ENCODE measurements at places on chromosomes 11 and 22. TPM values are rescaled to one million over a fixed set of nuclear protein-coding genes. Genes with fewer than 3 reads are reported as not detected.

Gene PRR33
- total RNA-seq = not detected

Gene OR52E8
- total RNA-seq = not detected

Gene FUT4
- 7.7 TPM for total RNA-seq

Gene MIAT
- 0.42 TPM for total RNA-seq

Gene APOA5
- not detected for total RNA-seq

Gene BEST1
- total RNA-seq = 4.6 TPM

DNA sequence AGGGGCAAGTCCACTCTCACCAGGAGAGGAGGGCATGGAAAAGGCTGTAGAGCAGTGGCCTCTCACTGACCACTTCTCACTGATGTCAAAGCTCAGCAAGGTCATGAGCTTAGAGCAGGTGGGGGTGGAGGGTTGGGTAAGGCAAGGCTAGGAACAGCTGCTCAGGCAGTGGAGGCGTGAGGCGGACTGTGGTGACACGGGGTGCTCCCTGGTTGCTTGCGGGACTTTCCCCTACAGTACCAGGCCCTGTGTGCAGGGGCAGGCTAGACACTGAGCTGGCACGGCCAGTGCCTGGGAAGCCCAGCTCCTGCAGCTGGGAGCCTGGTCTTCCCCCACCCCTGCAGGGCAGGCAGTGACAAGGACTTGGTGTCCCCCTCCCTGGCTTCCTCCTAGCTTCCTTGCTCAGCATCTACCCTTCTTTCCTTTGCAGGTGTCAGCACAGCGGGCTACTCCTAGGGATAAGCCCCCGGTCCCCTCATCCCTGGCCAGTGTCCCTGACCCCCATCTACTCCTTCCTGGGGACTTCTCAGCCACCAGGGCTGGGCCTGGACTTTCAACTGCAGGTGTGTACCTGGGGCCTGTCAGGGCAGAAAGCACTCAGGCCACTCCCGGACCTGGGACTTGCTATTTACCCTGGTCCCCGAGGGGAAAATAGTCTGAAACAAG is 45.6 kb downstream of the PISD start:
- no peak for DNase-seq

DNA sequence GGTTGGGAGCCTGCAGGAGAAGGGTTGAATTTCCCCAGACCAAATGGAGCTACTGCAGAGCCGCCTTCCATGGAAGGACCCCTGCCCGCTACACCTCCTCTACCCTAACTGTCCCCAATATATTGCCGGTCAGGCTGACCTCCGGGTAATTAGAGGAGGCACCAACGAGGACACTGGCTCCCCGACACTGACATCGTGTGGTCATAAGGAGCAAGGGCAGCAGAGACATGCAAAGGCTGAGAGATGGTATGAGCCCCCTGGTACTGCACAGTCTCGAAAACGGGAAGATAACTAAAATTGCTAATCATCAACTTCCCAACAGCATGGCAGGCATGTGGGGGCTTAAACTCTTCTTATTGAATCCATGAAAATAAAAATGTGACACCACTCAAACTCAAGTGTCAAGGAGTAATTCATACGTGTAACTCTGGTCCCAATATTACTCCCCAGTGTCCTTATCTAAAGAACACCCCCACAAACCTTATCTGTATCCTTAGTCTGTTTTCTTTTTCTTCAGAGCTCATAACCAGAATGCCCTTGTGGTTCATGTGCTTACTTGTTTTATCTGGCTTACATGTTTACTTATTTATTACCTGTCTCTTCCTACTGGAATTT is 4.4 kb downstream of the CAVIN3 start:
- DNase-seq = no peak

- no peak for DNase-seq
Measured at GRCh38 chr11:130070109-130070845, 583 bp downstream of the APLP2 start.

- no peak for DNase-seq
Measured at GRCh38 chr11:62805961-62806441, 761 bp upstream of the NXF1 start.

DNA sequence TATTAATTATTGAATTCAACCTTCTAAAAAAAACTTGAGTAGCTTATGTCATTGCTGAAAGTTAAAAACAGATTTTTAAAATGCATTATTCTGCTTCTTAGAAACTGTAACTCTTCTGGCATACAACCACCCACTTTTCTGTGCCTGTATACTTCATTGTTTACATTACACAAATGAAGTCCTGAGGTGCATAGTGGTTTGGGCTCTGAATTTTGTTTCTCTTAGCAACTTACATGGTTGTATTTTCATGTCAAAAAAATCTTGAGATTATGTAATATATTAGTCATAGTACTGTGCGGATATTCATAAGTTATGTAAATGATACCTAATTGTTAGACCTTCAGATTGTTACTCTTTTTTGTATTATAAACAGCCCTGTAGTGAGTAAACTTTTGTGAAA is 12.2 kb downstream of the SC5D start:
- DNase-seq = no peak

DNA sequence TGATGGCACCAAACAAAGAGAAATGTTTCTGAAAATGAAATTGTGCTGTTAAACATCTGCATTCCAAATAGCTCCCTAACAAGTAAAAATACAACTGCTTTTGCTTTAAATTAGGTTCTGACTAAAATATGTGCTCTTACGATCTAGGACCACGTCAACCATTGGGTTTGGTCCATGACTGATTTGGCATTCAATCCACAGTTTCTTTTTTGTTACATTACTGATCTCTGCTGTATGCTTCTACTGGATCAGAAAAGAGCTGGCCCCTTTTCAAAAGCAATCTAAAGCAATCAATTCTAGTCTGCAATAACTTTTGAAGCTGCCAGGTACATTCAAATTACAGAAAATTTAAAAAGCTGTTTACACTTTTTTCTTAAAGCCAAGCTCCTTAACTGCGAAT is 1047.1 kb upstream of the CCDC90B start:
- DNase-seq = no peak

DNA sequence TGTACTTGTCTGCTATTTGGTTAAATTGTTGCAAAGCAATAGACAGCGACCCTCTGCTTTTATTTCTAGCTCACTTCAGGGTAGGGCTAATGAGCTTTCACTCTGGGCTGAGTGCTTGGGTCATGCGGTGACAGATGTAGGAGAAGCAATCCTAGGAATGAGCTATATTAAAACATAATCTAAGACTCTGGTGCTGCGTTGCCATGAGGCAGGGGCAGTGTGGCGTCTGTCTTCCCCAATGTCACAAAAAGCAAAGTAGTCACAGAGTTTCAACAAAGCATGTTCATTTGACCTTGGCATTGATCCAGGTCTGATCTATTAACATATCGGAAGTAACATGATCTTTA is 55.5 kb upstream of the GRAMD1B start:
- DNase-seq = no peak

GRCh38 chr11:65419460-65419771 is 3.2 kb upstream of the NEAT1 start:
- no peak for DNase-seq

- no peak for DNase-seq
Measured at GRCh38 chr11:90220391-90220790, 2.5 kb downstream of the CHORDC1 start.

DNA sequence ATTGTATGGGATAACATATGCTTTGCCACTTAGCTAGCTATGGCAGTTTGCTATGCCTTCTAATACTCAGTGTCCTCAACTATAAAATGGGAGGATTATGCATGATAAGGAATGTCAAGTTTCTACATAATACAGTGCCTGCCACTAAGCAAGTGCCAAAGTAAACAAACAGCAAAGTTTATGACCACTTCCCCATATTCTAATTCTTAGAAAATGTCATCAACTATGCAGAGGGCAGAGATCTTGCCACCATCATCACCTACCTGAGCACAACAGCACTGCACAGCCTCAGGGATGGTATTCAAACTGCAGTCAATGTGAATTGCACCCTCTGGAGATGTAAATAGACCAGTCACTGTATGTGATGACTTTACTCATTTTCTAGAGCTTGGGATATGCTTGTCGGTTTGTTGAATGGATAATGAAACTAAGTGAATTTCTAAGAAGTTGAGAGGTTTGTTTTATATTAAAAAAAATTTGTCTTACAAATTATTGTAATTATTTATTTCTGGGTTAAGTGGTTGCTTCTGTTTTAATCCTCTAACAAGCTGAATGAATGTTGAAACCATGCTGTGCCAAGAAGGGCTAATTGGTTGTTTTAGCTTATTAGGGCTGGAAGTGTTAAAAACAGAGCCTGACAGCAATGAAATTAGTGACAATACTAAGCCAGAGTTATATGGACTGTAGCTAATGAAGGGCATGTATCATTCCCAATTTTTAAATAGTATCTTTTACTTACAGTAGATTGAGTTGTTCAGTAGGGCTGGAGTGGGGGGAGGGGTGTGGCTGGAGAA is 398.4 kb downstream of the CNTN5 start:
- no peak for DNase-seq

DNA sequence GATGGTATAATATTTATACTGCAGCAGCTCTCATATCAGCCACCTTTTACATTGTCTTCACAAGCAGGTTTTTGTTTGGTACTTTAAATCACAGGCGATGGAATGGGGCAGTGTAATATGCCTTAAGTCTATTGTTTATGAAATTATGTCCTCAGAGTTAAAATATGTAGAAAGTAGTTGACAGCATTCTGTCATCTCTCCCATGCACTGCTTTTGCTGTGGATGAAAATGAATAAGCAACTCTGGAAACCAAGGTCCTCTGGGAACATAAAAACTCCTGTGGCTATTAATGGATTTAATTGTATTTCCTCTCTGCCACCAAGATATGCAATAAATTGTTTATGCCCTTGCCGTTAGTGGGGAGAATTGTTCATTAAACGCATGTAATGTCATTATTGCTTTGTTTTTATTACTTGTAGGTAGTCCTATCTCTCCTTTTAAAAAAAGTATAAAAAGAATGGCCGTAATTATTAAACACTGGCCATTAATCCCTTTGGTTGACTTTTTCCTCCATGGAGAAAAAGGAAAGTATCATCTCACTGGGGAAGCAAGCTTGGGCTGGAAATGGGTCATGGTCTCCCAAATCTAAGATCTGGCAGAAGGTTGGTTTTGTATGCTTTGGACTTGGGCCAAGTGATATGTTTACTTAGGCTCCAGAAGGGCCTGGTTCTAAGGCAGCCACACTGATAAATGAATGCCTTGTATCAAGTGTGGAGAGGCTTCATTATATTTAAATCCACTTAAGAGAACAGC is 13.1 kb downstream of the PACS1 start:
- no peak for DNase-seq

DNA sequence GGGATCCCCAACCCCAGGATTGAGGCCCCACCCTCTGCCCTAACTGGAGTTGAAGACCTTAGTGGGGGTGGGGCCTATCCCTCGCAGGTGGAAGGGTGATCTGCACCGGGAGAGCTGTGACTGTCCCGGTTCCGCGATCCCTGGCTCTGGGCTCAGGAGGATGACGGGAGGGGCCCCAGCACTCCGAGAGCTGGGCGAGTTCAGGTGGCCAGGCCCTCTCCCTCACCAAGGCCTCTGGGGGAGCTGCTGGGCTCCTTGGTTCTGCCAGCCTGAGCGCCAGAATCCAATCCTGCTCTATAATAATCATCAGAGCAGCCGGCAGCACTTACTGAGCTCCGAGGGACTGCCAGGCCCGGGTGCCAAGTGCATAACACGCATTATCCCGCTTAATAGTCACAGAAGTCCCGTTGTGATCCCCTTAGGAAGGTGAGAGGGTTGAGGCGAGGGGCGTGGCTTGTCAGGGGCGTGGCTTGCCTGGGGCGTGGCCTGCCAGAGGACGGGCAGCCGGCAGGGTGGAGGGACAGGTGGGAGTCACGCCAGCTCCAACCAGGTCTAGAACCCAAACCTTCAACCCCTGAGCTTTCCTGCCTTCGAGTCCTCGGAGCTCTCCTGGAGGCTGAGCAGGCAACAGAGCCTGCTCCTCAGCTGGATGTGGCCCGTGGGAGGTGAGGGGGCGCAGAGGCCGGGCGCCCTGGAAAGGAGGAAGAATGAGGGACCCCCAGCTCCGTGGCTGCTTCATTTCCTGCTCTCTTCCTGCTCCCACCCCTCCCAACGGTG is 7.3 kb upstream of the SYT7 start:
- no peak for DNase-seq

- DNase-seq = no peak
Measured at GRCh38 chr22:27638329-27639233, 163.0 kb downstream of the MN1 start.

GRCh38 chr11:47967577-47968525 is 12.5 kb upstream of the PTPRJ start:
- no peak for DNase-seq

GRCh38 chr11:34904421-34904955 is 11.7 kb downstream of the APIP start:
- no peak for DNase-seq

DNA sequence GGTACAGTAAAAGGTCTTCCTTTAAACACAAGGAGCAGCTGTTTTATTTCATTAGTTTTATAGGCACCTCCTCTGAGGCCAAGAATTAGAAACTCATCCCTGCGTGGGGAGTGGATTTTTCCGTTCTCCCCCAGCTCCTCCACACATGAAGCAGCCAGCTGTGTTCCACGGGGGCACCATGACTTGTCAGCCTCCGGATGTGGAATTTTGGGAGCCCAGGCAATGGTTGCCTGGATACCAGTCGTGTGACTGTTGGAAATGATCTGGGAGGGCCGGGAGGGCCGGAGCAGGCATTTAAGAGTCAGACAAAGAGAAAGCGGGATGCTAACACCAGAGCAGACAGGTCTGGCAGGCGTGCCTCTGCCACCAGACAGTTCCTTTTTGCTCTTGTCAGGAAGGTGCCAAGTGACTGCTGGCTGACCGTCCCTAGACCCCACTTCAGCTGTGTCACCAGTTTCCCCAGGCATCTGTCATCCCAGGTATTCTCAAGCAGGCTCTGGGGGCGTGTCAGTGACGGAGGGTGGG is 15.9 kb upstream of the CDC42EP2 start:
- DNase-seq = no peak

- no peak for DNase-seq
Measured at GRCh38 chr11:124569697-124570096, at the start of gene OR8A1. Gene OR8A1 (plus strand): TSS chr11:124569997. CDS start chr11:124570120, 123 bp downstream.

- no peak for DNase-seq
Measured at GRCh38 chr11:112248201-112248600, 12.5 kb downstream of the PLET1 start.

GRCh38 chr11:78420255-78420764 is 2.7 kb upstream of the GAB2 start:
- no peak for DNase-seq

- DNase-seq = no peak
Measured at GRCh38 chr11:6995703-6996102, 24.4 kb downstream of the ZNF214 start.

DNA sequence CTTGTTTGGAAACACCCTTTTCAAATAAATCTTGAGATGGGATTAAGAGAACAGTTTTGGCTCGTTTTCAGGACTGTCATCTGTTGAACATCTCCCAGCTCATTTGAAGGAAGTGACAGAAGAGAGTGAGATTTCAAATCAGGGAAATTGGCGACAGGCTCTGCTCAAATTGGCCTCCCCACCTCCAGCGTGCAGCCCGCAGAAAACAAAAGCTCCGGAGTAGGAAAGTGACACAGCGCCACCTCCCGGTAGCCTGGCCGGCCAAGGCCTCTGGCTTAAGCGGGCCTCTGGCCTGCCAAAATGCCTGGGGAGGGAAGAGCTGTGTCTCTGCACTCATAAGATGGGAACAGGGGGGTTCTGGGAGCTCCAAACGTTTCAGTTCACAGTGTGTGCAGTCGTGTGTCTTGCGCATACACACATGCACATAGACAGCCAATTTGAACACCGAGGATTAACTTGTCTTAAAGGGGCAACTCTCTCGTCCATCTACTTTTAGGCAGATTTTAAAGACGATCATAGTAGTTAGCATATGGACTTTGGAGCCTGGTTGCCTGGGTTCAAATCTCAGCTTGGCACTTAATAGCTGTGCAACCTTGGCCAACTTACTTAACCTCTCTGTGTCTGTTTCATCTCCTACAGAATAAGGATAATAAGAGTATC is 132.7 kb upstream of the RCN1 start:
- no peak for DNase-seq

GRCh38 chr11:107179829-107180228 is 161.6 kb upstream of the GUCY1A2 start:
- DNase-seq = no peak
